Stimulated activated CD4-positive, alpha-beta T cell treated with anti-CD3 and anti-CD28 coated beads, Interleukin-4, amount 100 ng/mL, for 48 hours (primary cell): ENCODE measurements at places on chromosomes 12 and 14.

GRCh38 chr12:92625639-92626310 lies 77.0 kb upstream of the PLEKHG7 start:
- DNase-seq: no peak

GRCh38 chr12:106303202-106303820 lies 778 bp downstream of the TCP11L2 start:
- DNase-seq: peak; percentile 63

GRCh38 chr14:61269321-61270083 lies 11.6 kb downstream of the TMEM30B start:
- DNase-seq: peak; percentile 68

DNA sequence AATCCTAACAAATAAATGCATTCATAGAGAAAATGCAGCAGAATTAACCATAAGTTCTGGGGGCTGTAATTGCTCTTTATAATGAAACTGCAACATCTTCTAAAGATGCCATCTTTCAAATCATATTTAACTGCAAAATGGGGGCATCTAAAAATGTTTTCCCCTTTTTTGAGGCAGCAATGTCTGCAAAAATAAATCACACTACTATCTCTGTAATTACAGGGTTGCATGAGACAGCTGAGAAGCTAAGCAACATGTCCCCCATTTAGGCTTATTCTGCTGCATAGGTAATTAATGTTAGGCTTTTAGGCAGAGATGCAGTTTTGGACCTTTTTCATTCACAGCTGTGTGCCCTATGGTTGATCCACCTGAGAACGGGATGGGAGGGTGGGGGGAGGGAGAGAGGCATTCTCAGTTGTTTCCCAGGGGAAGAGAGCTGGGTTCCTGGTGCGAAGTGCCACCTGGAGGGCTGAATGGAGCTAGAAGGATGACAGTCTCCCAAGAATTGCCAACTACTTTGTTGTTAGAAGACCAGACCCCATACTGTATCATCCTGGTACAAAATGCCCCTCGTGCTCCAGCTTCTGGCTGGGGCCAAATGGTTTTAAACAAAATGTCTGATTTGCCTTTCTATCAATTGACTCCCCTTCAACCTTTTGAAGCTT lies 154.2 kb downstream of the APAF1 start:
- no peak for DNase-seq

- no peak for DNase-seq
Measured at GRCh38 chr14:103156651-103157378, 33.6 kb downstream of the TNFAIP2 start.

DNA sequence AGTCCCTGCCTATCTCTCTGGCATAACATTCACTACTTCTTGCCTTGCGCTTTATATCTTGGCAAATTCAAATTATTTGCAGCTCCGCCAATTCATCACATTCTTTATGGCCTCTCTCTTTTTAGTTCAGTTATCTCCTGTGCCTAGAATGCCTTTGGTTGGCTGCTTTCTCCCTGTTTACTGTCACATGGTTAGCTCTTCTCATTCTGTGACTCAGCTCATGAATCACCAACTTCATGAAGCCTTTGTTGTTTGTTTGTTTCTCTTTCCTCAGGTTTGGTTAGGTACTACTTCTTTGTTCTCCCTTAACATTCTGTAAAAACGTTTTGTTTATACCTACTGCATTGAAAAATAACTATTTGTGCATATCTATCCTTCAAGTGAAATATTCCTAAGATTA lies 376.5 kb upstream of the GARIN6 start:
- no peak for DNase-seq

DNA sequence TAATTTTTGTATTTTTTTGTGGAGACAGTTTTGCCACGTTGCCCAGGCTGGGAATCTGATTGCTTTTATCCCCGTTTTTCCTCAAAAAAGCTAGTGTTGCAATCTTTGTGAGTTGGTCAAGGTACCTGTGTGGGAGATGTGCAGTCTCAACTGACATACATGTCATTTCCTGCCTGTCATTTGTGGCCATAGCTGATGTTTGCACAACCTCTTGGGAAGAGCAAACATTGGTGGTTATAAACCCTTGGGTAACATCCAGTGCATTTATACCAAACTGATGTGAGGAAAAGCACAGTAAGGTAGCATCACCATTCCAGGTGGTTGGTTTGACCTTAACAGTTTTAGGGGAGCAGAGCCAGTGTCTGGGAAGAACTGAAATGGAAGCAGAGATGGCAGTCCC lies 54.7 kb downstream of the ATG14 start:
- no peak for DNase-seq

GRCh38 chr12:85457016-85457415 lies 177.0 kb downstream of the ALX1 start:
- DNase-seq: no peak

DNA sequence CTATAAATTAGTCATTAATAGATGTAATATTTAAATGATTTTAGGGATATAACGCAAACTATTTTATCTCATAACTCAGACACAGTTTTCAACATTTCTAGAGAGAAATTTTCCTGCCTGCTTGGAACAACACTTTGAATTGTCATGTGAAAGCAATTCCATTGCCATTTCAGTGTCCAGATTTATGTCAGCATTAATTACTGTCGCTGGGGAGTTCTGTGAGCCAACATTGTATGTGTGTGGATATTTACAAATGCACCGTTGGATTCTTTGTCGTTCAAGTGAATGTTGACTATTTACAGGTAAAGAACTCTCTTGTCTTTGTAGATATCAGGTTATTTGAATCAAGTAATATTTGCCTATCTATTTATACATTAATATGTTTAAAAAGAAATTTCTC lies 465.3 kb upstream of the RGS6 start:
- no peak for DNase-seq

- no peak for DNase-seq
Measured at GRCh38 chr12:96078231-96079135, 43.1 kb upstream of the LTA4H start.

DNA sequence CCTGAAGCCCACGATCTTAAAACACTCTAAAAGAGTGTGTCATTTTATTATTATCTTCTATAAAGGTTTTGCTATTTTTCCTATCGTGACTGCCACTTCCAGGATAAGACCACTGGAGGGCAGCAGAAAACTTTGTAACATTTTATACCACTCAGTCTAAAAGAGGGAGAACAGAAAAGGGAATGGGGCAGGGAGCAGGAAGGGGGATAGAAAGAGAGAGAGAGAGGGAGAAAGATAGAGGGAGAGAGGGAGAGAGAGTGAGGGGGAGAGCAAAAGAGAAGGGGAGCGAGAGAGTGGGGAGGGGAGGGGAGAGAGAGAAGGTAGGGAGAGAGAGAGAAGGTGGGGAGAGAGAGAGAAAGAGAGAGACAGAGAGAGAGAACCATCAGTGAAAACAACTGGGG lies 2.0 kb upstream of the ART4 start:
- peak; percentile 4 for DNase-seq

GRCh38 chr12:53005215-53005985 lies 856 bp upstream of the EIF4B start:
- no peak for DNase-seq

DNA sequence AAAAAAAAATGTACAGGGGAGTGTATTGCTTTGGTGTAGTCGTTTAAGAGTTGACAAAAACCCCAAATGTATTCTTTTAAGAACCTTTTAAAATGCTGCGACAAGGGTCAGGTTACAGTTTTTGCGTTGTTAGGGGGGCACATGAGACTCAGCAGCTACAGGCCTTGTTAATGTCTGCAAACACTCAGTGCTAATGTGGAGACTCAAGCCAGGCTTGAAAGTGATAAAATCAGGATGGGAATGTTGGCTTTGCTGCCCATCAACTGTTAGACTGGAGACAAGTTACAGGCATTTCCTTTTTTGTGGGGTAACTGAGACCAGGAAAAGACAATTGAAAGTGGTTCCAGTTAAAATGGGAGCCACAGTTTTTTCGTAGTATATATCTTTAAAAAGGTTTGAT lies 84.8 kb downstream of the PRKCH start:
- DNase-seq: no peak

GRCh38 chr14:28770630-28771029 lies 4.0 kb downstream of the FOXG1 start:
- no peak for DNase-seq

- DNase-seq: no peak
Measured at GRCh38 chr14:79911744-79912143, 299.6 kb downstream of the DIO2 start.

GRCh38 chr12:76449993-76450392 lies 101.8 kb upstream of the BBS10 start:
- no peak for DNase-seq

- DNase-seq: no peak
Measured at GRCh38 chr12:98154850-98155249, 360.5 kb upstream of the TMPO start.

DNA sequence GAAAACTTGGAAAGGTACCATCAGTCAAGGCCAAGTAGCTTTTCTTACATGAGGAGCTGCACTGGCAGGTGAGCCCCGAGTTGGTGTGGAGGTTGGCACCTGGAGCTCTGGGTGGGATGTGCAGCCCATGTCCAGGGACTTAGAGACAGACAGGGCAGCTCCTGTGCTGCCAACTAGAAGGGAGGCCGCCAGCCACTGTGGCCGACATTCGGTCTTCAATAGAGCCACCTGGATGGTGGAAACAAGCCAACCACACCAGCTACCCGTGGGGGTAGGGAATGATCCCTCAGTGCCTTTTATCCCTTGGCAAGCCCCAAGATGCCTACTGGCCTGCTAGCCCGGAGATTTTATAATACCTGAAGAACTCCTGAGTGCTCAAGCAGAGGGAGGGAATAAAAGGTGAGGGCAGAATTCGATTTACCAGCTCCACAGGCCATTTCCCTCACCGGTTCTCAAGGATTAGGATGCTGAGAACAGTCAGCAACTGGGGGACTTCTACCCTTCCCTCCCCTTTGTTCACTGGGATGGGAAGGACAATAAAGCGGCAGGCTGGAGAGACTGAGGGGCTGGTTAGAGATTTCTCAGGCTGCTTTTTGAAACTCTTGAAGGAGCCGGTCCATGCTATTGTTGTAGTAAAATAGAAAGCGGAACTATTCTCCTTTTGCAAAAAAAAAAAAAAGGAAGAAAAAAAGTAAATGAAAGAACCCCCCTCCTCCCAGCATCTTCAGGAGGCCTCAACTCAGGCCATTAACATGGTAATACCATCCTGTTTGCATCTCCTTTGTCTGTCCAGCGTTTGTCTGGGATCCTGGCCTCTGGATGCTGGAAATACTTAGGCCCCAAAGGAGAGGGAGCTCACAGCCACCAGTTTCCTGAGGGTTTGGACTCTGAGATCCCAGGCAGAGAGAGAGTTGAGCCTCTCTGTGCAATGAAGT lies 321.6 kb downstream of the ZFP36L1 start:
- no peak for DNase-seq

GRCh38 chr14:31560759-31561154 lies 447 bp upstream of the NUBPL start:
- no peak for DNase-seq

- no peak for DNase-seq
Measured at GRCh38 chr12:90801776-90802175, 153.2 kb downstream of the CCER1 start.

DNA sequence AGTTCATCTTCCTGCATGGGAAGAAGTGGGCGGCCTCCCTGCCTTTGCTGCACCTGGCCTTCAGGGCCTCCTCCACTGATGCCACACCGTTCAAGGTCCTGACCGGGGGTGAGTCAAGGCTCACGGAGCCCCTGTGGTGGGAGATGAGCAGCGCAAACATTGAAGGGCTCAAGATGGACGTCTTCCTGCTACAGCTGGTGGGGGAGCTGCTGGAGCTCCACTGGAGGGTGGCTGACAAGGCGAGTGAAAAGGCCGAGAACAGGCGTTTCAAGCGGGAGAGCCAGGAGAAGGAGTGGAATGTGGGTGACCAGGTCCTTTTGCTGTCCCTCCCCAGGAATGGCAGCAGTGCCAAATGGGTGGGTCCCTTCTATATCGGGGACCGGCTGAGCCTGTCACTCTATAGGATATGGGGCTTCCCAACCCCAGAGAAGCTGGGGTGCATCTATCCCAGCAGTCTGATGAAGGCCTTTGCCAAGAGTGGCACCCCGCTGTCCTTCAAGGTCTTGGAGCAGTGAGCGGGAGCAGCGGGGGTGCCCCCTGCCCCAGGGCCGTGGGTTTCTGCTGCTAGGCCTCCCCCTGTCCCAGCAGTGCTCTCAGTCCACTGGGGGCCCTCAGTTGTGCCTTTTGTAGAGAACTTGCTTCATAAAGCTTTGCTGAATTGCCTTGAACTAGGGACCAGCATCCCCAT lies 12.4 kb downstream of the CBLN3 start:
- DNase-seq: no peak

DNA sequence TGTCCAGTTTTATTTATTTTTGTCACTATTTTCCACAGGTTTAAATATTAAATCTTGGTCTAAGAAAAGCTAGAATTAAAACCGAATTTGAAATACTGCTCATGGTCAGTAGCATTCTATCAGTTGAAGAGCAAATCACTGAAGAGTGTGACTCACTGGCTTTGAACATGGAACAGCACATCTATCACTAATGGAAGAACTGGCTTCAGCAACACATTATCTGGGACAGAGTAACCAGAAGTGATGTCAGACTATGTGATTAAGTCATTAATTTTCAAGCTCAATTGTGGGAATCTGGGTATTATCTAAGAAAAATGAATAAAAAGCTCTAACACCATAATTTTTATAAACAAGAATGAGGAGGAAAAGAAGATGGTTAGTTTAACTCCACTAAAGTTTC lies 527.5 kb downstream of the TMTC2 start:
- DNase-seq: no peak

- DNase-seq: no peak
Measured at GRCh38 chr14:32808644-32809043, 130.0 kb upstream of the NPAS3 start.

DNA sequence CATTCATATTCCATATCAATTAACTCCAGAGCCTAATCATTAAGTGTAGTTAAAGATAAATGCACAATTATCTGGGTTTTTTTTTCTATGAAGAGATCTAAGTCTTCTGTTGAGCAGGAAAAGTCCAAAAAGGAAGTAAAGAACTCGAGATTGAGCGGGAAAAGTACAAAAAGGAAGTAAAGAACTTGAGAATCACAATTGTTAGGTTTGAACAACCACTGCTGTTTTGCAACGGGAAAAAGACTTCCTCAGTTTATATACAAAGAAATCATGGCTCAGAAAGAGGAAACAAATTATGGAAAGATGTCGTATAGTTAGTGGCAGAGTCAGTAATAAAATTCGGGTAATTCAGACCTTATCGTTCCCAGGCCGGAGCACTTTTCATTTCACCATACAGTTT lies 63.3 kb downstream of the PPP1R12A start:
- no peak for DNase-seq

DNA sequence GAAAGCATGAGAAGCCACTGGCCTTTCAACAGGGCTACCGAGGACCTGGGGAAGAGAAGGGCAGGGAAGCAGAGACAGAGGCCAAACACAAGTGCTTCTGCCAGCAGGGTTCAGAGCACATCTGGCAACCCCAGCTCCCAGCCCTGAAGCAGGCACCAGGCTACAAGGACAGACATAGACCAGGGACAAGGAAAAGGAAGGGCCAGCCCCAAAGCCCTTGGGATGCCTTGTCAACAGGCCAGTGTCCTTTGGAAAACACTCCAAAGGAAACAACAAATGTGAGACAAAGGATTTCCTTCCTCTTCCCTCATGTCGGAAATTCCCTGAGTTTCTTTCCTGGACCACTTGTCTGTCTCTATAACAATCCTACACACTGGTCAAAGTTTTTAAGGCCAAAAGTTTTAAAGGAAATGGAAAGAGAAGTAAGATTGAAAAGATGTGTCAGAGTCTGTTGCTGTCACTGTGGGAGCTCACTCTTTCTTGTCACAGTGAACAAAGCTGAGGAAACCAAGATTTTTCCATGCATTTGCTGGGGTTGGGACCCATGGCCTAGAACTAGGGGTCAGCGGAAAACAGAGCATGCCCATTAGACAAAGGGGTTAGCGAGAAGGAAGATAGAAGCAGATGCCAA lies 59.4 kb downstream of the TTC9 start:
- DNase-seq: no peak
